A549 treated with ZK216348 at 1 μM for 4 hours (cell line): ENCODE measurements at places on chromosomes 3 and 15. TPM values are rescaled to one million over a fixed set of nuclear protein-coding genes. Genes with fewer than 3 reads are reported as not detected.

Gene PYDC2
- total RNA-seq: not detected in 5 replicates

Gene DZIP1L
- 6.6 to 11.4 TPM (median 8.4 TPM) in 5 replicates for total RNA-seq

Gene ANKUB1
- not detected in 5 replicates for total RNA-seq

Gene SCAMP5
- total RNA-seq: 9.3 to 13.3 TPM (median 11.7 TPM) in 5 replicates

Gene LMOD3
- not detected in 5 replicates for total RNA-seq

Gene RAB11A
- 265 to 374 TPM (median 285 TPM) in 5 replicates for total RNA-seq

Gene GRAMD2A
- total RNA-seq: not detected in 5 replicates

Gene SLC51A
- not detected in 5 replicates for total RNA-seq

Gene IL20RB
- total RNA-seq: 0.77 to 1.3 TPM (median 0.94 TPM) in 5 replicates

Gene RHCG
- 28.1 to 53.8 TPM (median 41.2 TPM) in 5 replicates for total RNA-seq

Gene PLD1
- total RNA-seq: 7.6 to 10.1 TPM (median 8.8 TPM) in 5 replicates

Gene IGSF11
- 2.7 to 6.4 TPM (median 4.9 TPM) in 5 replicates for total RNA-seq

Gene LMCD1
- total RNA-seq: 59.3 to 69.5 TPM (median 66.2 TPM) in 5 replicates

Gene SLC2A2
- total RNA-seq: not detected in 5 replicates

Gene ISLR2
- total RNA-seq: 0.07 to 0.26 TPM (median 0.21 TPM) in 5 replicates

Gene GRK7
- not detected in 5 replicates for total RNA-seq

Gene STRA6
- 39.9 to 95.5 TPM (median 71.4 TPM) in 5 replicates for total RNA-seq

Gene FBXL2
- total RNA-seq: 6.4 to 9.5 TPM (median 8.6 TPM) in 5 replicates

Gene CIB2
- 21.1 to 31.7 TPM (median 27.4 TPM) in 5 replicates for total RNA-seq

Gene ANKRD63
- total RNA-seq: 0.21 to 0.67 TPM (median 0.35 TPM) in 4 of 5 replicates, not detected in the other

Gene GP5
- total RNA-seq: not detected in 5 replicates

Gene ADCY5
- total RNA-seq: 0.23 to 0.45 TPM (median 0.32 TPM) in 5 replicates

Gene TUSC7
- total RNA-seq: not detected in 5 replicates

Gene TLR9
- 0.18 TPM in 1 of 5 replicates, not detected in the others for total RNA-seq

Gene GPR27
- 2.5 to 4.1 TPM (median 3.1 TPM) in 5 replicates for total RNA-seq

Gene CRYGS
- 0.27 to 0.81 TPM (median 0.43 TPM) in 5 replicates for total RNA-seq

Gene SH2D7
- total RNA-seq: not detected in 5 replicates

Gene CASR
- total RNA-seq: not detected in 5 replicates

Gene SLC6A11
- total RNA-seq: 0.04 to 0.21 TPM (median 0.09 TPM) in 4 of 5 replicates, not detected in the other

Gene HCLS1
- total RNA-seq: 0.11 to 0.19 TPM (median 0.18 TPM) in 3 of 5 replicates, not detected in the others

Gene FRMD5
- total RNA-seq: 2.4 to 5.9 TPM (median 2.7 TPM) in 5 replicates

Gene PDZRN3
- not detected in 5 replicates for total RNA-seq

Gene ZNF80
- total RNA-seq: not detected in 5 replicates

Gene CCDC39
- total RNA-seq: not detected in 5 replicates

Gene C2CD4B
- total RNA-seq: 0.16 to 0.46 TPM (median 0.21 TPM) in 3 of 5 replicates, not detected in the others

Gene TMC3
- not detected in 5 replicates for total RNA-seq

Gene FETUB
- total RNA-seq: 0.14 to 0.34 TPM (median 0.28 TPM) in 3 of 5 replicates, not detected in the others
